Left kidney (tissue), 8 donors: ENCODE measurements at places on chromosomes 1 and 21. TPM values are rescaled to one million over a fixed set of nuclear protein-coding genes. Genes with fewer than 3 reads are reported as not detected.

DNA sequence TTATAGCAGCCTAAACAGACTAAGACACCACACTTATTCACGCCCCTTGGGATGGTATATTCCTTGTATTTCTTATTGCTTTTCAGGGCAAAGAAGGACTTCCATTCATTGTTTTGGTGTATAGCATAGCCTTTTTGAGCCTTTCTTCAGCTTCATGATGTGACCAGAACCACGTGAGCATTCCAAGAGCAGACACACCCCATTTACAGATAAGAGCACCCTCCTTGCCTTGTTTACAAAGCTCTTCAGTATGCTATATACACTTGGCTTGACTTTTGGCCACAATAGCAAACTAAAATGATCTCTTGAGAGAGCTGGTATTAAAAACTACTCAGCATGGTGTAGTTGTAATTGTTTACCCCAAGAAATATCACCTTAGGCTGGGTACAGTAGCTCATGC lies 78.7 kb downstream of the PIK3R3 start:
- DNase-seq, result no peak

GRCh38 chr1:171753685-171754352 lies 12.0 kb upstream of the VAMP4 start:
- DNase-seq, result no peak

The ALX3 gene
- polyA plus RNA-seq, result not detected

The FAAH gene
- polyA plus RNA-seq, result 21.4 TPM

The FALEC gene
- 0.83 TPM for polyA plus RNA-seq
